ENCODE measurements at places on chromosomes 13 and 19. TPM values are rescaled to one million over a fixed set of nuclear protein-coding genes. Genes with fewer than 3 reads are reported as not detected.

Gene PDCD2L
- 18.7 TPM for total RNA-seq

Gene KBTBD7
- total RNA-seq = 8.1 TPM

- no peak for DNase-seq
Measured at GRCh38 chr19:8259922-8260247, 48.3 kb downstream of the CD320 start.

GRCh38 chr13:41203810-41204209 is 9.4 kb upstream of the KBTBD7 start:
- no peak for DNase-seq

GRCh38 chr13:79309690-79310089 is 96.4 kb downstream of the RBM26 start:
- DNase-seq = no peak
